ENCODE measurements at places on chromosomes 4 and X.

DNA sequence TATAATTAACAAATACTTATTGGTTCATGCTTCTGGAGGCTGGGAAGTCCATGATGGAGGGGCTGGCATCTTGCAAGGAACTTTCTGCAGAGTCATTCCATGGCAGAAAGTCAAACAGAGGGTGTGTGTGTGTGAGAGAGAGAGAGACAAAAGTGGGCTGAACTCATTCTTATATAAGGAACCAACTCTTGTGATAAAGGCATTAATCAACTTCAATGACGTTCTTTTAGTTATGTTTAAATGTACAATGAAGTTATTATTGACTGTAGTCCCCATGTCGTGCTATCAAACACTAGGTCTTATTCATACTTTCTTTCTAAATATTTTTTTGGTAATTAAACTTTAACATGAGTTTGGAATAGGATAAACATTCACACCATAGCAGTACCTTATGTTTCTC is 1408.8 kb downstream of the STIM2 start:
- no peak for DNase-seq

- DNase-seq: no peak
Observed at GRCh38 chr4:86300516-86300915, 59.3 kb downstream of the MAPK10 start.

GRCh38 chrX:149540621-149541520 is at the start of gene EOLA1:
TSS of gene EOLA1 (plus strand) at chrX:149541012. CDS start at chrX:149545631, 4,619 bp downstream.
- DNase-seq: peak; percentile 88

DNA sequence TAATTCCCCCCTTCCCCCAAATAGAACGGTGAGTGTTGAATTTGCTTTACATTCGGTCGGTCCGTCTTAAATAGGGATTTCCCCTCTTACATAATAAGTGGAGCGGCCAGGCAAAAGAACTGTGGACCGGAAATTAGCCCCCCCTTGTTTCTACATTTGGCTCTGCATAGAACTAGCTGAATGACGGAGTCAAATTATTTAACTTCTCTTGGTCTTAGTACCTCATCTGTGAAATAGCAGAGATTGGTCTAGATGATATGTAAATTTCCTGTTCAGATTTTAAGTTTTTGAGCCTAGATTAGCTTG is 1.3 kb downstream of the SPATA18 start:
- DNase-seq: no peak

DNA sequence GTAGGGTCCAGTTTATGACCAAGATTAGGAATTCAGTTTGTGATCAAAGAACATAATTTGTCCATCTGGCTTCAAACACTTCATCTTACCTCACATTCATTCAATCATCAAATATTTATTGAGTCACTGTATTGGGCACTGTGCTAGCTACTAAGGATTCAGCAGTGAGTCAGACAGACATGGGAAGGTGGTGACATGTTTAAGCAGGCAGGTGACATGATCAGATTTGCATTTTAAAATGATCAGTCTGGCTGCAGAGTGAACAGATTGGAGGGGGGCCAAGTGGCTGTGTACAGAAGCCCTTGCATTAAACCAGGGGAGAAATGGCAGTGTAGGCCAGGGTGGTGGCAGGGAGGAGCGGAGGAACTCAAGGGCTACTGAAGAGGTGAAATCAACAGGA is 25.1 kb upstream of the APLN start:
- DNase-seq: no peak

DNA sequence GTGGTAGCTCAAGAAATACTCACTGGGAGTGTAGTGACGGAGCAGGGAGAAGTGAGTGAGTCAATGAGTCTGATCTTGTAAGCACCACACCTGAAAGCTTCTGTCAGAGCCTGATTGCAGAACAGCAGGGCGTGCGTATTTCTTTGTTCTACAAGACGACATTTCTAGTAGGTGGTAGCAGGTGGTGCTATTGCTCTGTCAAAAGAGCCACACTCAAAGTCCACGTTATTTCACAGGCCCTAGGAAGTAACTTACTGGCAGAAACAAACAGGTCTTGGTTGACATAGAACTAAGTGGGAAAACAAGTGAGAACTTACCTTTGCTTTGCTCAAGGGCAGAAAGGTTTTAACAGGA is 46.4 kb upstream of the SPRY1 start:
- no peak for DNase-seq

GRCh38 chr4:80179637-80180161 is 17.6 kb upstream of the PRDM8 start:
- no peak for DNase-seq

GRCh38 chr4:123363729-123364128 is 32.9 kb upstream of the SPRY1 start:
- DNase-seq: no peak

DNA sequence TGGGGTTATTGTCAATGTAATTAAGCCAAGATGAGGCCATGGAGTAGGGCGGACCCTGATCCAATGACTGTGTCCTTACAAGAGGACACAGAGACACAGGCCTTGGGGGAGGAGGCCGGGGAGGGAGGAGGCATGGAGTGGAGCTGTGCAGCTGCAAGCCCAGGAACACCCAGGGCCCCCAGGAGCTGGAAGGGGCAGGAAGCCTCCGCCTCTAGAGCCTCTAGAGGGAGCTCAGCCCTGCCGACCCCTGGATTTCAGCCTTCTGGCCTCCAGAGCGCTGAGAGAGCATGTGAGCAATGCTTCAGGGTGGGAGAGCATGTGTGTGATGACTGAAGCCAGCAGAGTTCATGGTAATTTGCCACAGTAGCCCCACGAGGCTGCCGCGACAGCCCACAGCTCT is 234.6 kb downstream of the AFAP1 start:
- DNase-seq: no peak

DNA sequence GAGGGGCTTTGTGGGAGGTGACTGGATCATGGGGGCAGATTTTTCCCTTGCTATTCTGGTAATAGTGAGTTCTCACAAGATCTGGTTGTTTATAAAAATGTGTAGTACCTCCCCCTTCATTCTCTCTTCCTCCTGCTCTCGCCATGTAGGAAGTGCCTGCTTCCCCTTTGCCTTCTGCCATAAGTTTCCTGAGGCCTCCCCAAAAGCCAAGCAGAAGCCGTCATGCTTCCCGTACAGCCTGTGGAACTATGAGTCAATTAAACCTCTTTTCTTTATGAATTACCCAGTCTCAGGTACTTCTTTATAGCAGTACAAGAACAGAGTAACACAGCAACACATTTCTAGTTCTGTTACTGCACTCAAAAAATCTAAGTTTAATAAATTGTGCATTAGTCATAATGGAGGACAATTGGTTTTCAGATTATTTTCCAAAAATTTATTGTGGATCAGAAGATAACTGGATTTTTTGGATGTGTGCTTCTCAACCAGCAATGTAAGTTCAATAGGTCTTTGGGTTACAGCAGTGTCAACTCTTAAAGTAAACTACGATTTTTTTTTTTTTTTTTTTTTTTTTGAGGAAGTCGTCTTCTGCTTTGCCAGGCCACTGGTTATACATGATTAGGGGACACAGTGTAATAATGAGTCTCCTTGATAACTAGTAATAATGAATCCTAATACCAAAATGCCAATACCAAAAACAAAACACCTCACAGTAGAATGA is 69.9 kb downstream of the CHIC2 start:
- DNase-seq: no peak

- DNase-seq: no peak
Observed at GRCh38 chr4:102328045-102328444, 17.2 kb downstream of the SLC39A8 start.
